ENCODE measurements at places on chromosomes 12 and 14.
A peak's percentile ranks its signal among the peaks of the same experiment; 100 is the strongest.

DNA sequence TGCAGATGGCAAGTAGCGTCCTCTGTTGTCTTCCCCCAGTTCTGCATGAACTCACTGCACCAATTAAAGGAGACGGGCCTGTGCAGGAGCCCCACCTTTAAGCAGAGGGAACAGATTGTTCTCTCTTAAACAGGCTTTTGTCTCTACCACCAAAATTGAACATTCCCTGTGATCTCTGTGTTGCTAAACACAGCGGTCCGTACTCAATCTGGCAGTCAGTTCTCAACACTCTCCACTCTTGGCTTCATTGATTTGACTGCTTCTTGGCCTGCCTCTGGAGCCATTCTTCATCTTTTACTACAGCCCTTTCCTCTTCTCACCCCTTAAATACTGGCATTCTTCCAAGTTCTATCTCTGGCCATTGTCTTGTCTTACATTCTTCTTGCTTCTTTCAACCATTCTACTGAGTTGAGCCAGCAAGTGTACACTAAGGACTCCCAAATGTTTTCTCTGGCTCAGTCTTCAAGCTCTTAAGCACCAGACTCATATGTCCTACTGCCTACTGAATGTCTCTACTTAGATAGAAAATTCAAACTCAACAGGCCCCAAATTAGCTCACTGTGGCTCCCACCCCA is 8.0 kb upstream of the NT5DC3 start:
- DNase-seq, result no peak

- no peak for DNase-seq
Measured at GRCh38 chr14:100673085-100673806, 53.4 kb upstream of the DLK1 start.

GRCh38 chr12:97595936-97596335 is 133.3 kb downstream of the RMST start:
- DNase-seq, result no peak

DNA sequence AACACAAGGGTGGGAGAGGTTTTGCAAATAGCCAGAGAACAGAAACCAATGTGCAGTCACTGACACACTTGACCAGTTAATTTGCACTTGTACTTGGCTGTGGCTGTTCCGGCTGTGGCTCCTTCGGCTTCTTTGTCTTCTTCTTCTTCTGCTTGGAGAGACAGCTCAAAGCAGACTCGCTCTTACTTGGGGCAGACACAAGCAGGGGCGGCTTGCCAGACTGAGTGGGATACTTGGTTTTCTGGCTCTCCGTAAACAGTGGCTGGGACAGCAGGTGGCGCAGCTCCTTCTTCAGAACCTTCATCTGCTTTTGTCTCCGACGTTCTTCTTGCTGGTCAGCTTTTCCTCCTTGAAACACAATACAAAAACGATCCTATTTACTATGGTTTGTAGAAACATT is 25.0 kb downstream of the OTUB2 start:
- no peak for DNase-seq

DNA sequence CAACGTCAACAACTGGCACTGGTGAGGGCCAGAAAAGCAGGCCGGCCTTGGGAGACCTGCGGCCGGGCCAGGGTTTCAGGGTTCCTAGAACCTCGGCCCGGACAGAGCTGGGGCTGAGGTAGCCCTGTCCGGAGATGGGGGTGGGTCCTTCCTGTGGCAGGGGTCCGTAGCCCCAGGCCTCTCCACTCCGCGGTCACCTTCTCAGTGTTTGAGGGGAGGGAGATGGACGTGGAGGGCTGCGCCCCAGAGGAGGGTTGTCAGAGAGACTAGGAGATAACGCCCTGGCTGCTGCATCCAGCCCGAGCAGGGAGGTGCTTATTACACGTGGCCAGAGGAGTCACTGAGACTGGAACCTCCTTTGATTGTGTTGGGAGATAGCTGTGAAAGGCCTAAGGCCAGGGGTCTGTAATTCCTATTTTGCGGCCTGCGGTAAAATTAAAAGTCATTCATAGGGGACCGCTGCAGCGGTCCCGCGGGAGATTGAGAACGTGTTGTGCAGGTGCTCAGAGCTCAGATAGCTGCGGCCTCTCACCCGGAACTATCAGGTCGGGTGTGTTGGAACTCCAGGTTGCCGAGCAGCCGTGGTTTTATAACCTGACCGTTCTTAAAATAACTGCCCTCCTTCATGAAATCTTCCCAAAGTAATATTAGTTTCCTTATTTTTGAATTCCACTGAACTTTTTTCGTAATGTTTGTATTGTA is 507 bp downstream of the AHSA1 start:
- DNase-seq, result peak; percentile 12

GRCh38 chr12:22042976-22043669 is 2.9 kb upstream of the CMAS start:
- DNase-seq, result no peak

DNA sequence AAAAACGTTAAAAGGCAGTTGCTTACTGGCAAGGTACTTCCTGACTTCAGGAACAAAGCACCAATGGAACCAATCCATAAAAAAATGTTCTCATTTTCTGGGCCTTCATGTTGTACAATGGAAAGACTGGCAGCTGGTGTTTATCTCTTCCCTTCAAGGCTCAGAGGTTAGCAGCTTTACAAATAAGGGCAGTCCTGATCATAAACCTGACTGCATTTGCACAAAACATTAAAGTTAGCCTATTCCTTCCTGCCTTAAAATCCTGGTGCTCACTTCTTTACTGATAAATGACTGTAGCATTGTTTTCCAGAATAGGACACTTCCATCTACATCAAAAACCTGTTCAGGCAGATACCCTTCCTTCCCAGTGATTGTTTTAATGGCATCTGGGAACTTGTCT is 19.2 kb downstream of the IL26 start:
- DNase-seq, result no peak

GRCh38 chr12:44078273-44078672 is 242.4 kb downstream of the TMEM117 start:
- DNase-seq, result no peak

DNA sequence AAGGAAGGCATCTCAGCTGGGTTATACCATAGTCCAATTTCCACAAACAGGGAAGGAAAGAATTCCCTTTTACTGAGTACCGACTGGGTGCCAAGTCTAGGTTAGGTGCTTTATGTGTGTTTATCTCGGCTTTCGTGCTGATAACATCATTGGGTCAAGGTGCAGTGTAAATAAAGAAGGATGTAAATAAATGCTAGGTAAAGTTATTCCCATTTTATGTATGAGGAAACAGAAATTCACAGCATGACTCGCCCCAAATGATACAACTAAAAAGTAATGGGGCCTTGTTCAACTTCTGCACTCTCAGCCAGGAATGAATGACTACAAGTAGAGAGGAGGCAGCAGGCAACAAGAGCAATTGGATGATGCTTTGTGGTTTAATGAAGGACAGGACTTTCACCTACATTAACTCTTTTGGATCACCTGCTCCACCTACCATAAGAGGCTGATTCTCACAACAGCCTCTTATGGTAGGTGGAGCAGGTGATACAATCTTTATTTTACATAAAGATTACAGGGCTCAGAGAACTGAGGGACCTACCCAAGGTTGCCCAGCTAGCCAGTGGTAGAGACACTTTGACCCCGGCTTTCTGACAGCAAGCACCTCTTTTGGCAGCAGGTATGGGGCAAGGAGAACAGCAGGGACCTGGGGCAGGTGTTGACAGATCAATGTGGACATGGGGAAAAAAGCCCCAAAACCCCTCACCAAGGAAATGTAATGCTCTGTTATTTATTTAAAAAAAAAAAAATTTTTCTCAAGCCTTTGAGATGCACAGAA is 213.4 kb upstream of the NUDT4 start:
- DNase-seq, result no peak

DNA sequence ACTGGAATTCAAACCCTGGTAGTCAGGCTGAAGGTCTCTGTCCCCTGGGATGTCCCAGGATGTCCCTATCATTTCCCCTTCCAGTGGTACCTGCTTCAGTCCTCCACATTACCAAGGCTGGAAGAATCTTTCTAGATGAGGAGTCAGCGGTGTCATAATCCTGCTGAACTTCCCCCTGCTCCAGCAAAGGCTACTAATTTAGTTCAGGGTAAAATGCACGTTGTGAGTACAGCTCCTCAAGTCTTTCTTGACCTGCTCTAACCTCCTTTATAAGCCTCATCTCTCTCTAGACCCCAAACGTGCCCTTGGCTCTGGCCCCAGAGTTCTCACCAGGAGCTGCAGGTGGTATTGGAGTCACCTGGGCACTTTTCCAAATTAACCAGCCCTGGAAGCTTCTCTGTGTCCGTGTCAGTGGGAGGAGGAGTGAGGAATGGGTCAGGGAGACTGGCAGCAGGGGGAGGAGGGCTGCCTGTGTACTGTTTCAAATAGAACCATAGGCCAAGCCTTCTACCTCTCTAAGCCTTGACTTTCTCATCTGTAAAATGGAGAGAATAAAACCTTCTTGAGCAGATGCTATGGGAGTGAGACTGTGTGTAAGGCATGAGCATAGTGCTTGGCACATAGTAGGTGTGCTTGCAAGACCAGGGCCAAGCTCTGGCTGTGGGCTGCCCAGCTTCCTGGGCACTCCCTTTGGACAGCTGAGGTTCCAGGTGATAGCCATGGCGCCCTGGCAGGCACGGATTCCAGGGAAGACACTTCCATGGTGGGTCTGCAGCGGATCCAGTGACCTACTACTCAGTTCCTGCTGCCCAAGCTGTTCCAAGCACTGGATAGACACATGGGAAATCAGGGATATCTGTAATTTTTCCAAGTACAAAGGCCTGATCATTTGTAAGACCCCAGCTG is 24.5 kb downstream of the ASB2 start:
- DNase-seq, result no peak

DNA sequence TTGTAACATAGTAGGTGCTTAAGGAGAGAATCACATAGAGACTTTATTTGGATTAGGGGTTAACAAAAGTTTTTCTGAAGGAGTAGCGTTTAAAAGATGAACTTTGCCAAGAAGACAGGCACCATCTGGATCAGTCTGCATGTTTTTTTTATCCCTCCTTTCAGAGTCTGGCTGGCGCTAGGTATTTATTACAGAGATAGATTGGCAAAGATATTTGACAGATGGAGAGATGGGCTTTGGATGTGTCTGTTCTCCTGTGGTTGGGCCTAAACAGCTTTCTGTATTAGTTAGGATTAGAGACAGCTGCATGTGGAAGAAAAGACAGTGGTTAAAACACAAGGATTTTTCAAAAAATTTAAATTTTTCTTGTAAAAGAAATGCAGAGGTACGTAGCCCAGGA is 133.9 kb downstream of the C12orf75 start:
- no peak for DNase-seq

GRCh38 chr14:96256407-96256806 is 397 bp downstream of the BDKRB1 start:
- DNase-seq, result no peak

GRCh38 chr14:93089521-93090269 is 26.0 kb downstream of the ITPK1 start:
- DNase-seq, result no peak

DNA sequence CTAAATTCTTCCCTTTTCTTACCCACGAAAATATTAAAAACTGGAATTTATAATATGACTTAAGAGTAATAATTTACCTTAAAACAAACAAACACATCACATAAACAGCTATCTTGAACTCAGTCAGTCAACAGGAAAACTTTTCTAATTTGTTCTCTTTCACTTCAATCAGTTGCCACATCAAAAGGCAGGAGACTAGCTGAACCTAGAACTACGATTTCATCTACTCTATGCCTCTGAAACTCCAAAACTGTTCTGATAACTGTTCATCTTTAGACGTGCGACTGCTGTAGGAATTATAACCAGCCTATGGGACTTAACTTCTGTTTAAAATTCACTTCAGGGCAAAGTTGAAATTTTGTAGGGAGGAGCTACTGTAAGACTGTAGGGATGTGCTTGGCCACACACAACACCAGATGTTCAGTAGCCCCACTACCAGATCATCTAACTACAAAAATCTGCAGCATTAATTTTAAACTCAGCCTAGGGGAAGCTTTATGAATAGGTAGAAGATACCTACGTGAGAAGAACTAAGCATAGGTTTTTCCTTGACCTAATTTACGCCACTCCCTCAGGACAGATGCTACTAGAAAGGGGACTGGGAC is 7.6 kb upstream of the RAD51AP1 start:
- no peak for DNase-seq

- no peak for DNase-seq
Measured at GRCh38 chr14:59829469-59830337, 40.9 kb downstream of the RTN1 start.

DNA sequence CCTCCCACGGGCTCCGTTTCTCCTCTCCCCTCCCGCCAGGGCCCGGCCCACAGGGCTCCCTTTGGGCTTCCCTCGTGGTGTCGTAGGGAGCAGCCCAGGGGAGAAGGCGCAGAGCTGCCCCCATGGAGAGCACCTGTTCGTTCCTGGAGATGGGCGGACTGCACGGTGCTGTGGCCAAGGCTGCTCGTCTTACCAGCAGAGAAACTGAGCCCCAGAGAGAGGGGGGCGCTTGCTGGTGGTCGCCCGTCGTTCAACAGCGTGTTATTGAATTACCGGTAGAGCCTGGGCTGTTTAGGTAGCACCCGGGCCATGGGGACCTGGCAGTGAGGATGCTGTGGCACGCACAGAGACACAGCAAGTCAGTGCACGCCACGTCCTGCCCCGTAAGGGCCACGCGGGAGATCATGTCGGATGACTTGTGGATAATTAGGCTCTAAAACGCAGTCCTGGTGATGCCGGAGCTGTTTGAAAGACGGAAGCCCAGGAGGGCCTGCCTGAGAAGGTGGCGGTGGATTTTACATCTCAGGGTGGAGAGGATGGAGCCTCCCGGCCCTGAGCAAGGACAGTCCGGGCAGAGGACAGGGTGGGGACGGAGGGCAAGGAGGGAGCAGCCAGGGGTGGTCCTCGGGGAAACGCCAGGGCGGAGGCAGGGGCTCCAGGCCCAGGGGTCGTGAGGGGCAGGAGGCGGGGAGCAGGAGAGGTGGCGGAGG is 134.4 kb downstream of the ADGRD1 start:
- DNase-seq, result no peak

DNA sequence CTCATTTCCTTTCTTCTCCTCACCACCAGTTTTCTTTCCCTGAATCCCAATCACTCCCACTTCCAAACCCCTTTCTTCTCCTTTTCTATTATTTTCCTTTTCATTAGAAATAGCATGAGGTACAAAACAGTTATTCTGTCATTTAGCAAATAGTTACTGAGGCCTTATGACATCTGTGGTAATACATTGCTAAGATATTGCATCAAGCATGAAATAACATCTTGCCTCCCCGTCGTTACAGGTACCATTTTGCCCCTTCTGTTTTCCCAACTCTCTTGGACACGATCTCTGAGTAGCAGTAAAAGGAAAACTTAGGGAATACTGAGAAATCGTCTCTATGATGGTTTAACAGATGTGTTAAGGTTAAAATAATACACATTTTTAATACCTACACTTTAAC is 175.8 kb upstream of the SOX5 start:
- DNase-seq, result no peak

DNA sequence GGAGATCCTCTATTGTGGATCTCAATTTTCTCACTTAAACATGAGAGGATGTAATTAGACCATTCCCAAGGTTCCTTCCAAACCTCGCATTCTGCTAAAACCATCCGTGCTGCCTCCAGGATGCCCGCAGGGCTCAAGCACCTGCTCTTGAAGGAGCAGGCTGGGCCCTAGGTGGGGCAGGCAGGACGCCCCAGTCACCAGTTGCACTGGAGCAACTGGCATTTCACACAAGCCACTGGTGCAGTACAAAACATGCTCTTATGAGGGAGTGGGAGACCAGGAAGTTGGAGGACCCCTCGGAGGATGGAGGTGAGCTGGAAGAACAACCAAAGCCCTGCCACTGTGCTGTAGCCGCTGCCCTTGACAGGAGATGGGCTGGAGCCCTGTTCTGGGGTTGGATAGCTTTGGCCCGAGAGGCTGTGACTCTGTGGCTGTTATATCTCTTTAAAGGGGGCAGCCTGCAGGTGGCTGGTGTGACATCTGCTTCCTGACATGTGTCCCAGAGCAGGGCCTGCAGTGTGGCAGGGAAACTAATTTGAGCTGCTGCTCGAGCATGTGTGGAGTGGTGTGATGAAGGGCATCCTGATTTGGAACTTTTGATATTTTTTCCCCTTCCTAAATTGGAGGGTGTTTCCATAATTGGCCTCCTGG is 122.2 kb downstream of the CRACR2A start:
- no peak for DNase-seq

Measured in activated CD4-positive, alpha-beta T cell treated with anti-CD3 and anti-CD28 coated beads, Interleukin-2, amount 50 U/mL, for 24 hours (primary cell).